ENCODE measurements at places on chromosomes 5 and 9.

DNA sequence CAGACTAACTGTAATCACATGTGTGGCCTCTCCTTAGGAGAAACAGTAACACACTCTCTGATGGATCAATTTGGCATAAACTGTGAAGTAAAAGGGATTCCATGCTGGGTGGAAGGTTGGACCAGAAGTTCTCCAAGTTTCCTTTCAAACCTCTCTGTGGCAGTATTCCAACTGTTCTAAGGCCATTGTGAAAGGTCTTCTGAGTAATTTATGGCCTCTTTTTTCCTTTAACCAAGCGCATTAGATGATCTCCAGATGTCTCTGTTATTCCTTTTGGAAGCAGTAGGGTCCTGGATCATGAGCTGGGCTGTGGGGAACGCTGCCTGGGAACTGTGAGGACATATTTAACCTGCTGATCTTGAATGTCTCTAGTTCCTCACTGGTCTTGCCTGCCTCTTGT lies 80.6 kb upstream of the IL6ST start:
- DNase-seq, result no peak

GRCh38 chr9:295576-295975 lies 80.9 kb downstream of the DOCK8 start:
- no peak for DNase-seq

- DNase-seq, result no peak
These were observed 60.5 kb downstream of the BASP1 start for GRCh38 chr5:17277907-17278306.

GRCh38 chr5:10910261-10910660 lies 149.2 kb upstream of the DAP start:
- DNase-seq, result no peak

DNA sequence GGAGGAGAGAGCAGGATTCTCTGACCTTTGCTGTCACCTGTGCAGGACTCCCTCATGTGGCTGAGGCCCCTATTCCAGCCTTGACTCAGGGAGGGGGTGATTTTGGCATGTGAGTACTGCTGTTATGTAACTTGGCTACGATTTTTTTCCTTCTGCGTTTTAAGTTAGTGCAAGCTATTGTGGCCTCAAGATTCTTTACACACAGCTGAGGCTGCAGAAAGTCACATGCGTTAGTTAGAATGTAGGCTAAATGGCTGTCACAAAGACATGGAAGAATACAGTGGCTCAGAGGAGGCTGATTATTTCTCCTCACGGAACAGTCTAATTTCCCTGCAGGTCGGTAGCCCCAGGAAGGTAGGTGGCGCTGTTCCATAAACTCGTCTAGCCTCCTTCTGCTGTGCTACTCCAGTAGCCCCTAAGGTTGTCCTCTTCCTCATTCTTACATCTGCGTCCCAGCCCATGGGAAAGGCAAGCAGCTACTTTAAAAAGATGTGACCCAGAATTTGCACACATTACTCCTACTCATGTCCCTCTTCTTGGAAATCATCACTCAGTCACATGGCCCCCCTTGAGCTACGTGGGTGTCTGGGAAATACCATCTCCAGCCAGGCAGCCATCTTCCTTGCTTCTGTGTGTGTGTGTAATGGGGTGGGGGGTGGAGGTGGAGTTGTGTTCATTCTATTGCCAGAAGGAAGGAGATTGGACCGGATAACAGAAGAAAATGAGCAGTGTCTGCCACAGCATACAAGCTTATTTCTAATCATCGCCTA lies 486.6 kb downstream of the CCDC171 start:
- DNase-seq, result no peak

DNA sequence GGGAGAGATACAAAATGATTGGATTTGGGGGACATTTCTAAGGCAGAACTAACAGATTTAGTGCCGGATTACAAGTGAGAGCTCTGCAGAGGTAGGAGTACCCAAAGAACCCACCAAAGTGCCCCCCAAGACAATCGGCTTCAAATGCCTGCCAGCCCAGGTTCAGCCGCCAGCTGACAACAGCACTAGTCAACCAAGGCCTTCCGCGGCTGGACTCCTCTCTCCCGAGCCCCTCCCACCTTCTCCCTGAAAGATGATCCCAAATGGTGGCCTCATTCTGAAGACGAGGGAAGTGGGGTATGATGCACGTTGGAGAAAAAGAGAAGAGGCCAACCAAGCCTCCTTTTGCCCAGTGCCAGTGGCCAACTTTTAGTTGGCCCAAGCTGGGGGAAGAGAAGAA lies 210.4 kb upstream of the SLC30A5 start:
- DNase-seq, result no peak

- no peak for DNase-seq
These were observed 26.7 kb upstream of the NXNL2 start for GRCh38 chr9:88508326-88508725.

GRCh38 chr9:38284588-38285051 lies 107.9 kb upstream of the ALDH1B1 start:
- peak; percentile 86 for DNase-seq

- DNase-seq, result no peak
These were observed 10.6 kb upstream of the VLDLR start for GRCh38 chr9:2610985-2611384.

- no peak for DNase-seq
These were observed 219.9 kb upstream of the NREP start for GRCh38 chr5:111976705-111977435.

- peak; percentile 1 for DNase-seq
These were observed 46.1 kb upstream of the RIOK2 start for GRCh38 chr5:97229196-97229595.

GRCh38 chr9:94149696-94150095 lies 65.4 kb downstream of the PTPDC1 start:
- DNase-seq, result no peak

- peak; percentile 85 for DNase-seq
These were observed at the start of gene MAPK9 for GRCh38 chr5:180291943-180292831. MAPK9 (minus strand) TSS chr5:180292083; CDS start chr5:180280561, 11,522 bp downstream.

DNA sequence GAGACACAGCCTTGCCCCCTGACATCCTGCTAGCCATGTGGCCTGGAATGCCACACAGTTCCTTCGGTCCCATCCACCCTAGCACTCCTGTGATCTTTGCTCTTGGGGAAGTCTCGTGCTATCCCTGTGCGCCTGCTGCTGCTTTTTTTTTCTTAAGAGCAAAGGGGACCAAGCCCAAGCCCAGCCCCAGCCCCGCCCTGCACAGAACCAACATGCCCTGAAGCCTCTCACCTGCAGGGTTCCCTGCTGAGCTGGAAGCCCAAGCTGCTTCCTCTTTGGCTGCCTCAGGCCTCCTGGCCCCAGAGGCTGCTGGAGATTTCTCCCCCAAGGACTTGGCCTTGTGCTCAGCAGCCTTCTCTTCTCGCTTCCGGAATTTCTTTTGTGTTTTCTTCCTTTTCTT lies 1.8 kb downstream of the SURF6 start:
- DNase-seq, result peak; percentile 59

All from NCI-H2081 (cell line).